ENCODE measurements at places on chromosomes 5 and 9.

DNA sequence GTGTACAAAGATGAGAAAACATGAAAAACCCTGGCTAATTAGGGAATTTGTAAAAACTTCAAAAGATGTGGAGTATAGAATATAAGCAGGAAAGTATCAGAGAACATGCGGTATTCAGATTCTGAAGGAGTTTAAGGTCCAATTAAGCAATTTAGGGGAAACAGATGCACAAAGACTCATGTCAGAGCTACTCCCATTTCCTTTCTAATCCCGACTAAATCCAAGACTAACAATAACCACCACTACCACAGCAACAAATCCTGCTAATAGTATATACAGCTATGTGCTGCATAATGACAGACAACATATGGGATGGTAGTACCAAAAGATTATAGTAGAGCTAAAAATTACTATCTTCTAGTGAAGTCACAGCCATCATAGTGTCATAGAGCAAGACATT is 102.1 kb downstream of the LURAP1L start:
- DNase-seq, result no peak

GRCh38 chr9:98260635-98261034 is 5.2 kb upstream of the TBC1D2 start:
- no peak for DNase-seq

DNA sequence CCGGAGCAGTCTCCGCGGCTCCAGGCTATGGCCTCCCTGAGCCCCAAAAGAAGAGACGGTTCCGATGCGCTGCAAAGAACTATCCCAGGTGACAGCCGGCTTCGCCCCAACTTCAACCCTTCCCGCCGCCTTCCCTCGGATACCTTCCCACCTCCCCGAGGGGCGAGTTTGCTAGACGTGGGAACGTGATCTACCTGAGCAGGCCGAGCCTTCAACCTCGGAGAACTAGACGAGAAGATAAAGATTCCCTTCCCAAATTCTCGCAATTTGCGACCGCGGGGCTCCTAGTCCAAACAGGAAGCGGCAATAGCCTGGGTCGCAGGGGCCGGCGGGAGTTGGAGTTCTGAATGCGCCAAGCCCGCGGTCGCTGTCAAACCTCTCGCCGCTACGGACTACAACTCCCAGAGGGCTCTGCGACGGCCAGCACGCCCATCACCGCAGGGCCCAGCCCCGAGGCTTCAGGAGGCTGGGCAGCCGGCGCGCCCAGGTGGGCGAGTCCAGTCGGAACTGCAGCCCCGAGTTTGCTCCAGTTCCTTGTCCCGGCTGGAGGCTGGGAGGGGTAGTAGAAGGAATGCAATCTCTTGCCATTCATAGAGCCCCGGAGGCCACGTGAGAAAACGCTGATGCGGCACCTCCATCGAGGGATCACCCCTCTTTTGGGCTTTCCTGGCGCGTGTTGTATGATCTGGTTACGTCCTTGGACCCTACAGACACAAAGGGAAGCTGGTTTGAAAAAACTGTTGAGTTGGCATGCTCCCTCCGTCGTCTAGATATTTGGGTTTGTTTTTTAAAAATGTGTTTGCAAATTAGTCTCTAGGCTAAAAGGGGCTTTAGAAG is at the start of gene SLC38A9:
Gene SLC38A9, minus strand, starts transcription at position 302 of the 837 bp plus-strand sequence. CDS start 14,366 bp downstream, outside the sequence.
- peak; percentile 98 for DNase-seq

DNA sequence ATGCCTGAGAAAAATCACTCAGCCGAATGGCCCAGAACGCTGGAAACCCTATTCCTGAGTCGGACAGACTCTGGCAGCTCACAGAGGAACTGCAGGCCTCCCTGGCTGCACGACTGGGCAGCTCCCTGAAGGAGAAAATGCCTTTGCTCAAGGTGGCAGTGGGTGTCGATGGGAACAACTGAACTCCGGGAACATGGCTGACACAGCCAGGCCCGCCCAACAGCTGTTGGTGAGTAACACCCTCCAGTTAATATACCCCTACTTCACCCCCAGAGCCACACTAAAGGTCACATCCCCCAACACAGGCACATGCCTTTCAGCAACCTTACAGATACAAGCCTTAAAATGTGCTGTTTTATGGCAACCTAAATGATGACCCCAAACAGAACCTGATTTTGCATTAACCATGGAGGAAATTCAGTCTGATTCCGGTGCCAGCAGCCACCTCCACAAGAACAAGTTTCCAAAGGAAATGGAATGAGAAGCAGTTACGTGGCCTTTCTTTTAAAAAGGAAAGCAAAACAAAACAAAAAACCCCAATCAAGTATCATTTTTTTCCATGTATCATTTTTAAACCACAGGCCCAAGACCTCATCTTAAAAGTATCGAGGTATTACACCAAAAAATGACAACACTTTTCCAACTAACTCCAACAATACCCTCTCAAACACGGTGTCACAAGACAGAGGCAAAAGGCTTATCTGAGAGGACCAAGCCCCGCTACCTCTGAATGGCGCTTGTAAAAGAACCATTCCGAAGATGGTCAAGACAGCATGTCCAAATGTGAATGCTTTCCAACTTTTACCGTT is 3.1 kb downstream of the KLF9 start:
- DNase-seq, result peak; percentile 89

GRCh38 chr9:125484350-125485282 is 222.4 kb downstream of the MAPKAP1 start:
- peak; percentile 88 for DNase-seq

DNA sequence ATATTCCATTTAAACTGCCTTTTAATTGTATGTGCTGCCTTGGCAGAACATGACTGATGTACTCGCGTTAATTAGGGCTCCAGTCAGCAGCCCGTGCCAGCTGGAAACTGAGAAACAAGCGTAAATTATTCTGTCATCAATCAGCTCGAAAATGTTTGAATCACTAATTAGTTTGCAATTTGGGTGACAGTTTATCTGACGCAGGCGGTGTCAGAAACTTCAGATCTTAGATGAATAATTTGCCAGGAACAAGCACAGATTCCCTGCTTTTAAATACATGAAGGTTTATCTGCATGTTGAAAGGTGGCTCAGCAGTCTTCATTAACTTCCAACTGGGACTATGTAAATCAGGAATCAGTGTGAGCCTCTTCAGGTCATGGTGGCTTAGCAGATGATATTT is 176.0 kb upstream of the TLE4 start:
- DNase-seq, result no peak

DNA sequence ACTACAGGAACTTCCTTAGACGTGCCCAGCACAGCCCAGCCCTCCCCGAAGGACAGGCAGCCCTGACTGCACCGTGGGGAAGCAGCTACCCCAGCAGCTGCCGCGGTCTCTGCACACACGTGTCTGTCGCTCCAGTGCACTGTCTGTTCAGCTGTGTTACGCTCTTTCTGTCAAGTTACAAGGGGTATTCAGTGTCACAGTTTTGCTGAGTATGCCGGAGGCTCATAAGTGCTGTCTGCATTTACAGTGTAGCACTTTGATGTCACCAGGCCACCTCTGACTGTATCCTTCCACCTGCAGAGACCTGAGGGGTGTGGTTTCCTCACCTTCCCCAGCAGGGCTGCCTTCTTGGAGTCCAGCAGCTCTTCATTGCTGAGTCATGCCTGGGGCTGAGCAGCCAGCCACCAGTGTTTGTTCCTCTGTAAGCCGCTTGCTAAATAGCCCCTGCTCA is 126.8 kb downstream of the EHMT1 start:
- peak; percentile 20 for DNase-seq

DNA sequence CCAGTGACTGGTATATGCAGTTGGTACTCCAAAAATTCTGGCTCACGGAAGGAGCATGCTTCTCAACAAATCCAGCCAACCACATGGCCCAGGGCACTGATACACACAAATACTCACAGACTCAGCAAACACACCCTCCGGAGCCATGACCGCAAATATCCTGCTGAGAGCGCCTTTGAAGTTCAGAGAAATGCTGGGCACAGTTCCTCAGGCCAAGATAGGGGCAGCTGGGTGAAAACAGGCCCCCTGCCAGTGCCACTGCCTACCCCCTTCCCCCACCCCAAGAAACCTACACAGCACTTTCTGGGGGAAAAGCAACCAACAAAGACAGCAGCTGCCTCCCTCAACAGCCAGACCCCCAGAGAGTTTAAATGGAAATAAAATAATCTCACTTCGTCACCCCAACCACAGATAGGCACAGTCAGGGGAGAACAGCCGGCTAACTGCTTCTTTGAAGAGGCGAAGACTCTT is 120.0 kb downstream of the C5orf15 start:
- no peak for DNase-seq

- DNase-seq, result peak; percentile 34
Measured at GRCh38 chr5:78953092-78953800, 31.9 kb downstream of the ARSB start.

- DNase-seq, result no peak
Measured at GRCh38 chr9:130751631-130752355, 58.2 kb downstream of the EXOSC2 start.

DNA sequence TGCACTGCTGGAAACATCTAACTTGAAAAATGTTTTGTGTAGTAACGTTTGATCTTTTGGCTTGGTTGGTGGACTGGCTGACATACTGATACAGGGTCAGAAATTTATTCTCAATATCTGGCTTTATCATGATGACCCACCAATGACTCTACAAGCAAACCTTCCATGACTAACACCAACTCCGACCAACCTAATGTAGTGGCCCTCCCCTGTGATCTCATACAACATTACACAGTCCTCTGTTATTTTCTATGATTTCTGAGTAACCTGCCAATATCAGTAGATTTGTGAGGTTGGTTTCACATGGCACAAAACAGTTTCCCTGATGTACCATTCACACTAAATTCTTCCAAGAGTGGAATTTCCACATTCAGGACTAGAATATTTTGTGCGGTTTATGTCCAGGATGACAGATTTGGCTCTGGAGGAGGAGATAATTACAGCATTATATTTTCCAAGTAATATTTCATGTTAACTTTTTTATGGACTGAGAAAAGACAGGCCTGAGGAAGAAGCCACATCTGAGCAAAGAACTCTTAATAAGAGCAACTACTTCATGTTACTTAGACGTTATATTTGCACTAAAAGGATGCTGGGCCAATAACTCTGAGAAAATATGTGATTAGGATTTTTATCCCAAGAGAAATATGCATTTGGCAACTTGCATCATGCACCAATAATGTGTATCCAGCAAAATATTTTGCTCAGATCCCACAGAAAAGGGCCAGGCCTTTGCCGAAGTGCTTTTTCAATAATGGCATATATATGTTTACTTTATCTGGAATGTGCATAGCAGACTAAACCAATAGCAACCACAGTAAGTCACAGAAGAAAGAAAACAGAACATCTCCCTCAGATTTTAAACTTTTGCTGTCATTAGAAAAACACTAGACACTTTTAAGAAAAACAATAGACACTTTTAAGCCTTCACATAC is 273.4 kb downstream of the KCNN2 start:
- DNase-seq, result no peak

GRCh38 chr9:83419961-83420360 is 118.2 kb downstream of the FRMD3 start:
- no peak for DNase-seq

DNA sequence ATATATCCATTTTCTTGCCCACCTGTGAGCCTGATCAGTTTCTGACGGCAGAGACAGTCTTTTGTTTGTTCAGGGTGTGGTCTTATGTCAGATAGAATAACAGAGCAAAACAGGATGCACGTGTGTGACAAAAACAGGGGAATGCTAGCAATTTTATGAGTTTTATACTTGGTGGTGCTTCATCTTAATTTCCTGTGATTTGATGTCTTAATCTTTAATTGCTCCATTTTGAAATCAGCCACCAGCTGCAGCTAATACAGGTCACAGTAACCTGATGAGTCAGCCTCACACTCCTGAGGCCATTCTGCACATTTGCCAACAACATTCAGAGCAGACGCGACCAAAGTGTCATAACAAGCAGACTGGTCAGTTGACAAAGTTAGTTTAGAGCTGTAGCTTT is 42.3 kb upstream of the JMY start:
- peak; percentile 57 for DNase-seq

DNA sequence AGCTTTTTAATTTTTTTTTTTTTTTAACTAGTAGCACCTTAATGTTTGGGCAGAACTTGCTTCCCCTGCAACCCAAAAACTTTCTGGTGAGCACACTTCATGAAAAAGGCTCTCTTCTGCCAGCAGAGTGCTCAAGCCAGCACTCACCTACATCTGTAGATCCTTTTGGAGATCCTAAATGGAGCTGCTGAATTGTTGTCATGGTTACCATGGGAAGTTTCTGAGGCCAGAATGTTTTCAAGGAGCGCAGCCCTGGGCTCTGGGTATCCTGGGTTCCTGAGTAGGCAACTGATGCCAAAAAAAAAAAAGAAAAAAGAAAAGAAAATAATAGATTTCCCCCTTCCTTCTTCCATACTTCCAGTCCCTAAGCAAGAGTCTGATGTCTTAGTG is 3.1 kb upstream of the CPEB4 start:
- DNase-seq, result no peak

GRCh38 chr5:54259981-54260380 is 50.4 kb downstream of the ARL15 start:
- no peak for DNase-seq

GRCh38 chr5:124007675-124008398 is 495.9 kb downstream of the CSNK1G3 start:
- peak; percentile 32 for DNase-seq

DNA sequence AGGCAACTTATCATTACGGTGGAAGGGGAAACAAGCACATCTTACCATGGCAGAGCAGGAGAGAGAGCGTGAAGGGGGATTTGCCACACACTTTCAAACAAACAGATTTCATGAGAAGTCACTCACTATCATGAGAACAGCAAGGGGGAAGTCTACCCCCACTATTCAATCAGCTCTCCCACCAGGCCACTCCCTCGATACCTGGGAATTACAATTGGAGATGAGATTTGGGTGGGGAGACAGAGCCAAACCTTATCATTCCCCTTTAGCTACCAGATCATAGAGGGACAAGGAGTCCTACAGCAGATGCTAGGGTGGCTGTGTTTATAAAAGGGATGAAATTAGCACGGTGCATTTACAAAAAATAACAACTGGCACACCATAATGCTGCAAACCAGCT is 2149.4 kb upstream of the ACO1 start:
- DNase-seq, result no peak

- DNase-seq, result peak; percentile 64
Measured at GRCh38 chr5:15615859-15616258, 115.9 kb downstream of the FBXL7 start.

GRCh38 chr5:113302120-113302519 is 132.7 kb downstream of the TSSK1B start:
- DNase-seq, result no peak

GRCh38 chr5:172611913-172612312 is 29.1 kb upstream of the NEURL1B start:
- DNase-seq, result no peak

DNA sequence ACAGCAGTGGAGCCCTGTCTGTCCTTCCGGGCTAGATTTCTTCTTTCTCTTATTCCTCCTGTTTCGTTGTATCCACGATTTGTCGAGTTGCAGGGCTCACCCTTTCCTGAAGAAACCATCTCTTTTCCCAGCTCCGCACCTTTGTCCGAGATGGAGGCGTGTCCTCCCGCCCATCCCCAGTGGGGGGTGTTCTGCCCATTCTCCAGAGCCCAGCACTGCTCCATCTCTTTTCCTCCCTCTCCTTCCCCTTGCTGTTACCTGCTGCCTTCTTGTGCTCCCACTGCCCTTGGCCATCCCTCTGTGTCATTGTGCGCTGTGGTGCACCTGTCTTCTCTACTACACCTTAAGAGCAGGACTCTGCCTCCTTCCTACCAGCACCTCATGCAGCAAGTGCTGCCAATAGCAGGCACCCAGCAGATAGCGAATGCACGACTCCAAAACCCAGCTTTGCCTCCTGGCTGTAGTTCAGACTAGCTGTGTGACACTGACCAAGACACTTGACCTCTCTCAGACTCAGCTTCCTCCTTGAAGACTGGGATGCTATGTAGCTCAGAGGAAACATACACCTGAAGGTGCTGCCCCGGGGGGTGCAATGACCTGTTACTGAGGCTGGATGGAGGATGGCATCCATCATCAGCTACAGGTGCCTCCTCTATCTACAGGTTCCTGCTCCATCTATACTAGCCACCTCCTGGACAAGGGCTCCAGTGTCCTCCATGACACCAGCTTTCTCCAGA is 8.9 kb downstream of the OR13J1 start:
- no peak for DNase-seq

Measured in GM23248 (cell line).